ENCODE measurements at places on chromosomes 11 and 22.

DNA sequence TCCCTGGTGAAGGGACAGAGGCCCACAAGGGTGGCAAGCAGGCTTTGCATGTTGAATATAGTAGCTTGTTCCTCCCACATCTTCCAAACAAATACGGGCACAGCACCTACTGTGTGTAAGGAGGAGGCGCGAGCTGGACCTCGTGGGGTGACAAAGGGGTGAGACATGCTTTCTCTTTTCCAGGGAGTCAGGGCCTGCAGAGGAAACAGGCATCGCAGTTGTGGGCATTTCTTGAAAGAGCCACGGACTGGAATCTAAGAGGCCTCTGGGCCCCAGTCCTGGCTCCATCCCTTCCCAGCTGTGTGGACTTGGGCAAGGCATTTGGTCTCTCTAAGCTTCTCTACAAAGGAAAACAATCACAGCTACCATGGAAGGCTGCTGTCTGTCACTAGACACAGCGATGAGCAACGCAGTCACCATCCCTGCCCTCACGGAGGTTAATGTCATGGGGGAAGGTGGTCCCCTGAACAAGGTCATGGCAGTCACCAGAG lies 13.0 kb upstream of the CDC42EP1 start:
- no peak for DNase-seq

DNA sequence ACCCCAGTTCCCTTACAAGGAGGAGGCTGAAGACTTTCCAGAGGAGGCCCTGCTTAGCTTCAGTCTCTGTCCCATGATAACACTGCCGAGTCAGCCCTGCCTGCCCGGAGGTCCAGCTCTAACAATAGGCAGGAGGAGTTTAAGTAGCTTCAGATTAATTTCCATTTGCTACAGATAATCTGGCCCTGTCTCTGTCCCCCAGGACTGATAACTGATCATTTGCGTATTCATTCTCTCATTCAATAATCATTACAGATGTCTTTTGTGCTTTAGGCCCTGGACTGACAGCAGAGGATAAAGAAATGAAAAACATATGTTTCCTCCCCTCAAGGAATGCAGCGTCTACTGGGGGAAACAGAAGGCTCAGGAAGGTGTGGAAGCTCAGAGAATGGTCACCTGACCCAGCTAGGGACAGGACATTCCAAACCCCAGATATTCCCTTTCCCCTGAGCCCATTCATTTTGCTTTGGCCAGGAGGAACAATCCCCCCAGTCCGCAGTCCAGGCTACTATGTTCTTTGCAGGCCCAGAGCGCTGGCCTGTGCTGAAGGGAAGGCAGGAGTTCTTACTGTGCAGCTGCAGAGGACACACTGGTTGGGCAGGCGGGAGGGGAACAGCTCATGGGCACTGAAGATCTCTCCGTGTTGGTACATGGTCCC lies 20.8 kb downstream of the CHRDL2 start:
- no peak for DNase-seq

DNA sequence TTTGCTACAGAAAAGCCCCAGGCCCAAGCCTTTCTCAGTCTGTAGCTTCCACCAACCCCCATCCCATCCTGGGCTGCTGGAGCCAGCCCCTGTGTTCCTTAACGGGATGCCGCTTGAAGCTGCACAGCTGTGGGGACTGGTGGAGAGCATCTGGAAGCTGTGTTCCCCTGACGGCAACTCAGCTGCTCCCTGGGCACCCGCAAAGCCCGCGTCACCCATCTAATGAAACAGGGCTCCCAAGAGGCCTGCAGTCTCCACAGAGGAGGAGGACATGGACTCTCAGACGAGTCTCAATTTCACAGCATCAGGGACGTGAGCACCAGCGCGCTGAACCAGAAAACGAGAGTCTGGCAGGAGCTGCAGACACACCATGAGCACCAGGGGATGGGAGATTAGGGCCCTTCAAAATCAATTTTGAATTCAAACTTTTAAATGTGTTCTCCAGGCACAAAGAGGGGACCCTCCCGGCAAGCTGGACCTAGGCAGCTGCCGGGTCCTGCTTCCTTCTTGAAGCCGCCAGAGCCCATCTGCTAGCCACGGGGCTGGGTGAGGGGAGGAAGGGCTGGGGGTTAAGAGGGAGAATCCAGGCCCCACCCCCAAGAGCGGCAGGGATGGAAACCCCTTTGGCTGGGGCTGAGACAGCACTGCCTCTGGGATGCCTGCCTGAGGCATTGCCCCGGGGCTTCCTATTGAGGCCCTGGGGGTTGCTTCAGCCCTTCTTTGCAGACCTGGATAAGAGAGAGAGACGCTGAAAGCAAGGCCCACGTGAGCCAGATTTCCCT lies 21.0 kb downstream of the LMO1 start:
- DNase-seq = no peak

DNA sequence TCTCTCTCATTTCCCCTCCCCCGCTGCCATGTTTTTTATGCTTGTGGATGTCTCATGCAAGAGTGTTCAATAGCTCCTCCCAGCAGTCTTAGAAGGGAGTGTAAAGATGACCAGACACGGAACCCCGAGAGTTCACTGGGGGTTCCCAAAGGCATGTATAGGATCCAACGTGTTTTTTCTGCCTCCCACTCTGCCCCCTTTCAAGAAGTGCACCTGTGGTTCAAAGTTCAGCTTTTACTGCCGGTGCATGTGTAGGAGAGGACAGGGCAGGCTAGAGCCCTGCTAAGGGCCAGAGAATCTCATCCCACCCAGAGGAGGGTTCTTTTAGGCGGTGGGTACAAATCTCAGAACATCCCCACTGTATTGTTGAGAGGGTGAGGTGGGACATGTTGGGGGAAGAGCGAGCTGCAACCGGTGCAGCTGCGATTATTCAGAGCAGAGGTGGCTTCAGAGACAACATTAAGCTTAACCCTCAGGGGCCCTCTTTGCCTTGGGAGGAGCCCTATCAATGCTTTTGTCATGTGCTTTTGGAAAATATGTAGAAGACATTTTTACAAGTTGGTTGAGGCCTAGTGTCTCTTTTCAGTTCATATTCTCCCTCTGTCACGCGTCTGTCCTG lies 14.5 kb downstream of the MIF start:
- DNase-seq = no peak

GRCh38 chr11:112318661-112319060 lies 58.0 kb upstream of the PLET1 start:
- DNase-seq = no peak

GRCh38 chr22:32338757-32339156 lies 18.9 kb upstream of the RFPL3 start:
- DNase-seq = no peak

DNA sequence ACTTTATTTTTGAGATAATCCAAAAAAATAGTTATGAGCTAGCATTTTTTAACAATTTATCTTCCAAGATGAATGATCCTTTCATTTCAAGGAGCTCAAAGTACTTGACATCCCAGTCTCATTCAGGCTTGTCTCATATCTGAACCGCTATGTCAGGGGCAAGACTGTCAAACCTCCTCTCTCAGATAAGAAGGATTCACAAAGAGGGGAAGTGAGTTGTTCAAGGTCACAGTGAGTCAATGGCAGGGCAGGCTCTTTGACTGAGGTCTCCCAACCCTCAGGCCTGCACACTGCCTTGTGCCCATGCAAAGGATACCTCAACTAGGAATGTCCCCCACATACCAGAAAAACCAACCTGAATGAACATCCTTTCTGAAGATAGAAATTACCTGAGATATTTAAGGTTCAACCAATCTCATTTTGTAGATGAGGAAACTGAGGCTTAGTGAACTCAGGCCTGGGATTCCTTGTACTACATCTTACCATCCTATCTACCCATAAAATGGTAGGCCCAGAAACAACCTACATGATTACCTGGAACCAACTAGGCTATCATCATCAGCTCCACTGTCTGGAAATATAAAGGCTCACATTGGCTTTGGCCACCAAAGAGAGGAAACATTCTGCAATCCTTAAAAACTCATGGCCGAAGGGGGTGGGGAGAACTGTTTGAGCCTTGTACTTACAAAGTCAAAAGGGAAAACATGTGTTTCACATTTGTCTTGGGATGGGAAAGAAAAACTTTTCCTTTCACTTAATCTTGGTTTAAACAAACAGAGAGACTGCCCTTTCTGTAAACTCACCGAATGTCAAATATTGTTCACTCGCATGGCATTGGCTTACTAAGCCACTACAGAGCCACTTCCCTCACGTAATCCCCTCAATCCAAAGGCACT lies 51.1 kb downstream of the LIF start:
- peak; percentile 21 for DNase-seq

DNA sequence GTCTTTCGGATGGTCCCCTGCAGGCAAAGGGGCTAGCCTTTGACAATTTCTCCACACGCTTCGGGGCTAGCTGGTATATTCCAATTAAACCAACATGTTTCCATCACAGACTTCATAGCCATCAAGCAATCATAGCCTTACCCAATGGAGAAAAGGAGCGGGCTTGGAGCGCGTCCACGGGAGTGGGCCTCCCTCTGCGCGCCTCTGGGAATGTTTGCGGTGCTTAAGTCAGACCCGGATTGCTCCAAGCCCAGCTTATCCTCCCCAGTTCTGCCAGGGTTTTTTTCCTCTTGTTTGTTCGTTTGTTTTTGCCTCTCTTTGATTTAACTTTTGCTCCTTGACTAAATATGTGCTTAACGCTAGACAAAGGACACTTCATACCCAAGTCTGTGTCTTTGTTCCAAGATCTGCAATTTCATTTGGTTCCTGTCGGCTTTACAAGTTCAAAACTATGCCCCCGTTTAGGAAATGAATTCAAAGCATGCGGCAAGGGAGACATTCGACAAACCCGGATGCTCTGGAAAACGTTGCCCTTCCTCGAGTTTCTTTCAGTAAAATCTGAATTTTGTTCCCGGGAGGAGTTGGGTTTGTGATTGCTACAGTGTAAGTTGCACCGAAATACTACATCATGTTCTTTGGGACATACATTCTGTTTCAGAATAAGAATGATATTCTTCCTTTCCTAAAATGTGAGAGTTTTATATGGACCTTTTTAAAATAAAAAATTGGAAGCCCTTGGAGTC lies 1.0 kb upstream of the GLB1L2 start:
- no peak for DNase-seq

- no peak for DNase-seq
These were observed 3.4 kb upstream of the COPB1 start for GRCh38 chr11:14503023-14503422.

GRCh38 chr11:45774786-45775185 lies 30.2 kb upstream of the SLC35C1 start:
- DNase-seq = no peak

DNA sequence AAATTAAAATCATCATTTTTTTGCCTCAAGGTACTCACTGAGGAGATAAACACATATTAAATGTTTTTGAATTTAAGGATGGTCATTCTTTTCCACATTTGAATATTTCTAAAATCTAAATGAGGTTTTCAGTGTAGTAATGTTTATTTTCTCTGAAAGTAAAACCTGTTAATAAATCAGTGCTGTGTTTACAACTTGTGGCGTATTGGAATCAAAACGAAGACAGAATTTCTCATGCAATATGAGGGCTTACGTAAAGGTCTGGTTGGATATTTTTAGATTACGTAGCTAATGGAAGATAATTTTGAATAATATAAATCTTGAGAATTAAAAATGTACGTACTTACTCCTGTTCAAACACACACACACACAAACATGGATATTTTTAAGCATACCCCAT lies 106.8 kb upstream of the LUZP2 start:
- DNase-seq = no peak

- no peak for DNase-seq
These were observed 42.9 kb downstream of the LINC01488 start for GRCh38 chr11:69524291-69524882.

- no peak for DNase-seq
These were observed 454.2 kb upstream of the B3GAT1 start for GRCh38 chr11:134866215-134866614.

DNA sequence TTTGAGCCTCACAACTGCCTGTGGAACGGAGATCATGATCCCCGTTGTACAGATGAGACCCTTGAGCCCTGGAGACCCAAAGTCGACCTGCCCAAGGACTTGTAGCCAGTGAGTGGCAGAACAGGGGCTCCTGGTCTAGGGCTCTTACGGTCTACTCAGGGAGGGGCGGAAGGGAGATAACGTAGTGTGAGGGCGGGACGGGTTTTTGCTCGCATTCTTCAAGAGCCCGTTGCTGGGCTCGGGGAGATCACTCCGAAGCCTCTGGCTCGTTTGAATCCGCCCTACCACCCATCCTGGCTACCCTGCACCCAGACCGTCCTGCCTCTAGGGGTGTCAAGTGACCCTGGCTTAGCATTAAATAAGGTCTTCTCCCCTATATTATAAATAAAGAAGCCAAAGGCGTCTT lies 639 bp downstream of the CRY2 start:
- DNase-seq = peak; percentile 41

GRCh38 chr22:19146215-19146968 lies 1.9 kb upstream of the ESS2 start:
- DNase-seq = no peak

Data from MG63 (cell line).